ENCODE measurements at places on chromosomes 7 and 10.

GRCh38 chr10:19310066-19310465 is 261.5 kb downstream of the MALRD1 start:
- DNase-seq: no peak

DNA sequence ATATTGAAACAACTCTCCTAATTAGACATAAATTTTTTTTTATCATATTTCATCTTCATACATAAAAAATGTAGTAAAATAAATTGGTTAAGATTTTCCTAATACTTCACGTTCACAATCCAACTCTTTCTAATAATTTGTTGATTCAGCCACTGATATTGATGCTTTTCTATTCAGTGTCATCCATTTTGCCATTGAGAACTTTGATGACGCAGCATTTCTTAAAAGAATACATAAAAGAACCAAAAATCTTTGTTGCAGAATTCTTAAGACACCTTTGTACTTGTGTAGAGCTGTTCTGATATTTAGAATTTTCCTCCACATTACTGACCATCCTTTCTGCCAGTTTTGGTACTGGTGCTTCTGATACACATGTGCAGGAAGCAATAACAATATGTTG is 52.6 kb downstream of the LOXL4 start:
- no peak for DNase-seq

GRCh38 chr10:7788639-7789286 is 786 bp downstream of the ATP5F1C start:
- no peak for DNase-seq

DNA sequence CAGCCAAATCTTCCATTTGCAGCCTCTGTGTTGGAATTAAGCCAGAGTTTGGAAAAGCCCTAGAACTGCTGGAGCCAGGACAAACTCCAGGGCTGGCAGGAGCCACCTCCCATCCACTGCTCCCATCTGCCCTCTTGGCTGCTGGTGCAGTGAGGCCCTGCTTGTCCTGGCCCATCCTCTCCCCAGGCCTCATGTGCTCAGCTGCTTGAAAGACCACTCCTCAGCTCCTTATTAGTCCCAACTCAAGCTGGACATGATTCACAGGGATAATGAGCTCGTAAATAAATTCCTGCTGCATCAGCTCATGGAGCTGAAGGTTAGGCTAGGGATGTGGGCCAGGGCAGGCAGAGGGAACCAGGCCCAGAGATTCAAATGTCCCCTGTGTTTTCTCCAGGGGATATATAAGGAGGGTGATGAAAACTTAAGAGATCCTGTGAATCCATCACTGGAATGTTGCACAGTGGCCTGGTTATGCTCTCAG is 282.8 kb downstream of the RPS24 start:
- DNase-seq: no peak

GRCh38 chr10:82551506-82551905 is 676.5 kb downstream of the NRG3 start:
- no peak for DNase-seq

GRCh38 chr10:33772370-33773252 is 438.1 kb upstream of the NRP1 start:
- DNase-seq: no peak

All from AG04449 (cell line).